ENCODE measurements at places on chromosomes 13 and 19.
A peak's percentile ranks its signal among the peaks of the same experiment; 100 is the strongest.

GRCh38 chr13:75071796-75072195 is 410.2 kb downstream of the TBC1D4 start:
- DNase-seq = no peak

DNA sequence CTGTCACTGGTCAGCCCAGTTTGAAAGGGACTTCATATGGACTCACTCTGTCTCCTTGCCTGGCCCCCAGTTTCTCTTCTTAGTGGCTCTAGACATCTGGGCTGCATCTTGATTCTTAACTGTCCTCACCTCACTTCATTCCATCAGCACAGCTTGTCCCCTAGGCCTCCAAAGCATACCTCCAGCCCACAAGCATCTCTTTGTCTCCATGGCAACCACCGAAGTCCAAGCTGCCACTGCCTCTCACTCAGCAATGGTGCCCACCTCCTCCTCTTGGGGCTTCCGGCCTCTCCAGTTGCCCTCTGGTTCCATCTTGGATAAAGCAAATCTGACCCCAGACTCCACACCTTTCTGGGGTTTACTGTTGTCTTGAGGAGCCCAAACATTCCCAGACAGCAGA is 9.9 kb upstream of the KLHL26 start:
- peak; percentile 32 for DNase-seq

DNA sequence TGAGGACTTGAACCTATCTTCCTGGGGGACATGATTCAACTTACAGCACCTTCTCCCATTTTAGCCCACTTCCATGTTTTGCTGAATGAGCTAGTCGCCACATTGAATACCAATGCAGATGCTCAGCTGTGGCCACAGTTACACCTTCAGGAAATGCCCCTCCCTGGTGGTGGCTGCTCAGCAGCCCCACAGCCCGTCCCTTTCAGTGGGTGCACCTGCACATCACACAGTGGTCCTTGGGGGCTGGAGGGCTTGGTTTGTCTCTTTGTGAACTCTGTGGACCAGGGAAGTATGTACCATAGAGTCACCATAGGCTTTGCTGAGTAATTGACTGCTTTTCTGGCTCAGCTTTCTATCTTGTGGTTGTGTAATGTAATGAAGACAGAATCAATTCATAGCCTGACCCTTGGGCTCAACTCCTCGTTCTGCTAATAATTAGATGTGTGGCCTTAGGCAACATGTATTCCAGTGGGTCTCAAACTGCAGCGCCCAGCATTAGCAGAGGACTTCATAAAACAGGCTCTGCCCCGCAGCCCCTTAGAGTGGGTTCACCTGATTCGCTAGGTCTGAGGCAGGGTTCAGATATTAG is 48.1 kb upstream of the FARP1 start:
- DNase-seq = no peak

- DNase-seq = peak; percentile 11
Observed at GRCh38 chr13:39281539-39282150, 243.4 kb downstream of the NHLRC3 start.

DNA sequence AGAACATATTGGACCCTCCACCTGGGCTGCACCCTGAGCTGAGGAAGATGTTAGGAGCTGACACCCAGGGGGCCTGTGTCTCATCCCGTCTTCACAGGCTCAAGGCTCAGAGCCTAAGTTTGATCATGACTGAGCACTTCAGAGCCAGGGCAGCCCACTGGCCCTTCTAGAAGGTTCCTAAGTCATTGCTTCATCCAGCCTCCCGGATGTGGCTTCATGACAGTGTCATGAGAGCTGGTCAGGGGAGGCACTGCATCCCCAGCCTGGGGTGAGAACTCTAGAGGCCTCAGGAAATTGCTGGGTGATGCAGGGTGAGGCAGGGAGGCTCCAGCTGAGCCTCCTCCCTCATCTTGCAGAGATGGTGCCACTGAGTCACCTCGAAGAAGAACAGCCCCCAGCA is 24.9 kb upstream of the PIK3R2 start:
- no peak for DNase-seq

GRCh38 chr13:40337651-40338050 is 328.8 kb downstream of the FOXO1 start:
- DNase-seq = no peak

DNA sequence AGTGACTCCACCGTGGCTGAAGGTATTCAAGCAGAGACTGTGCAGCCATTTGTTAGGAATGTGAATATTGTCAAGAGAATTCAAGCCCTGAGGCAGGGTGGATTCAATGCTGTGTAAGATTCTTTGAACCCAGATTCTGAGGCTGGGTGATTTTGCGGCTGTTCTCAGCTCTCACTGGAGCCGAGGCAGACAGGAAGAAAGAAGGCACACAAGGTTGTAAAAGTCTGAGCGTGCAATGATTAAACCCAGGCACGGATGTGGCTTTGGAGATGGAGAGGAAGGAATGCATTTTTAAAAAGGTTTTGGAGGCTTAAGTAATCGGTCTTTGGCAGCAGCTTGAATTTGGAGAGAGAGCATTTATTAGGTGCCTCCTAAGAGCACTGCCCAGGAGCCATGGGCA is 187.9 kb downstream of the KATNAL1 start:
- DNase-seq = peak; percentile 54

GRCh38 chr13:86080340-86080995 is 281.2 kb upstream of the SLITRK6 start:
- no peak for DNase-seq

GRCh38 chr13:95411428-95412040 is 110.3 kb upstream of the ABCC4 start:
- peak; percentile 87 for DNase-seq

DNA sequence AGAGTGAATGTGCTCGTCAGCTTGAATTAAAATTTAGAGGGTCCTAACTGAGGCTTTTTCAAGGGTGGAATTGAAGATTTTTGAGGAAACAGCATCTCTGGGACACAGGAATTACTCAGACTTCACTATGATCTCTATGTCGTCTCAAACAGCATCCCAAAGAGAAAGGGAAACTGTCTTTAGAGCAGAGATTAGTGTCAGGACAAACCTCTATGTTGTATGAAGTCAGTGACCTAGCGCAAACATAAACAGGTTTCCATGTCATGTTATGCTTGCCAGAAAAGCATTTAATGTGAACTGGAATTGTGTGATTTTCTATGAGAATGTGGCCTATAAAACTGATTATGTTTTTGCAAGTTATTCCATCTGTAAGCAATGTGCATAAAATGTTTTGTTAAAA is 573.7 kb downstream of the GPC6 start:
- no peak for DNase-seq

- DNase-seq = no peak
Observed at GRCh38 chr13:73857106-73857505, 277.1 kb downstream of the KLF12 start.

- peak; percentile 71 for DNase-seq
Observed at GRCh38 chr13:109694972-109695371, 91.4 kb downstream of the IRS2 start.

GRCh38 chr19:18100710-18101109 is 3.1 kb downstream of the MAST3 start:
- DNase-seq = no peak

DNA sequence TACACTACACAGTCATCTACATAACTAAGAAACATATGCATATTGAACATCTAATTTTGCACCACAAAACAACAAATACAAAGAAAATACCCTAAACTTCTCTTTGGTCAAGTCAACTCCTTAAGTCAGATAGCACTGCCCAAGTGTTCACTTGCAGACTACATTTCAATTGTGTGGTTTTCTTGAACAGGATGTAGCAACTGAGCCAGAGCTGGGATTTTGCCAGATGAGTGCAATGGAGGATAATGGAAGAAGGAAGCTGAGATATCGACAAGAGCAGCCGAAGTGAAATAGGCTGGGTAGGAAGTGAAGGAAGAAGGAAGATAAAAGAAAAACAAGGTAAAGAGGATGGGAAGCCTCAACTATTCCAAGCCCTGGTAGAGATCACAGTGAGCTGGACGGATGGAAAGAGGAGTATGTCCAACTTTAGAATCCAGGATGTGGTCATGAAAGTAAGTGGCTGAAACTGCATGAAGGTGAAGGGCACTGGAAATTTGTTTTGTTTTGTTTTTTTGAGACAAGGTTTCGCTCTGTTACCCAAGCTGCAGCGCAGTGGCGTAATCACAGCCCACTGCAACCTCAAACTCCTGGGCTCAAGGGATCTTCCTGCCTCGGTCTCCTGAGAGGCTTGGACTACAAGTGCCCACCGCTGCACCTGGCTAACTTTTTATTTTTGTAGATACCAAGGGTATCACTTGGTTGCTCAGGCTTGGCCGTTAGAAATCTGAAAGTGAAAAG is 15.0 kb downstream of the NUFIP1 start:
- peak; percentile 79 for DNase-seq

- DNase-seq = no peak
Observed at GRCh38 chr19:6252066-6252465, 27.7 kb downstream of the MLLT1 start.

- peak; percentile 21 for DNase-seq
Observed at GRCh38 chr13:91813253-91813652, 414.8 kb downstream of the GPC5 start.

Measured in amniotic epithelial cell (primary cell).